Activated naive CD4-positive, alpha-beta T cell treated with Interleukin-2 at 50 U/mL for 16 hours (primary cell): ENCODE measurements at places on chromosomes 16 and 17.

DNA sequence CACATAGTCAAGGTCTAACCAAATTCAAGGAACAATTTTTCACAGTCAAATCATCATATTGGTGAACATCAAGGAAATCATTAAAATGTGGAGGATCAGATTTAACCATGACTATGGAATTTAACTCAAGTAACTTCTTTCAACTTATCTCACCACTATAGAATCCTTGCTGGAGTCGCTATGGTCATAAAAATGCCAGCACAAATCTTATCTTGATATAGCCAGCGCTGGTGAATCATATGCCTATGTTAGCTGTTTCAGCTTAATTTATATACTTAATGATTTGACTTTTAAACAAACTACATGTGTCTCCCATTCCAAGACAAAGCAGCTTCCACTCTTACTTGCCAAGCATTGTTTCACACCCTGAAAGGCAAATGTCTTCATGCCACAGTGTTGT is 416.4 kb downstream of the CDH11 start:
- DNase-seq, result no peak

GRCh38 chr16:69917739-69918138 is 33.4 kb upstream of the CLEC18A start:
- DNase-seq, result no peak

GRCh38 chr17:51376739-51377138 is 116.4 kb downstream of the UTP18 start:
- no peak for DNase-seq

DNA sequence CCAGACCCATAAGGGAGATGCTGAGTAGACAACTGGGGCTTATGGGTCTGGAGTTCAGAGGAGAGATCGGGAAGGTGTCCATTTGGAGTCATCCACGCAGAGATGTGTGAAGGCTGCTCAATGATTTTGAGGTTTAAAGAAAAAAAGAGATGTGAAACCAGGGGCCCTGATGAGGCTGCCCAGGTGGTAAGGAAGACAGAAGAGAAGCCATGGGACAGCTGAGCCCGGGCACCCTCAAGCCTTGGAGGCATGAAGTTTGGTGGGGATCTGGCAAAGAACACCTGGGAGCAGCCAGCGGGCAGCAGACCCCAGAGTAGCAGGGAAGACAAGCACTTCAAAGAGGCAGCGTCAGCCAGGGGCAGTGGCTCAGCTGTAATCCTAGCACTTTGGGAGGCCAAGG is 20.8 kb upstream of the MYO15B start:
- no peak for DNase-seq

GRCh38 chr17:71330099-71330375 is 790.8 kb upstream of the SOX9 start:
- no peak for DNase-seq

- DNase-seq, result no peak
Observed at GRCh38 chr16:6081320-6081976, 983.9 kb upstream of the EEF2KMT start.

DNA sequence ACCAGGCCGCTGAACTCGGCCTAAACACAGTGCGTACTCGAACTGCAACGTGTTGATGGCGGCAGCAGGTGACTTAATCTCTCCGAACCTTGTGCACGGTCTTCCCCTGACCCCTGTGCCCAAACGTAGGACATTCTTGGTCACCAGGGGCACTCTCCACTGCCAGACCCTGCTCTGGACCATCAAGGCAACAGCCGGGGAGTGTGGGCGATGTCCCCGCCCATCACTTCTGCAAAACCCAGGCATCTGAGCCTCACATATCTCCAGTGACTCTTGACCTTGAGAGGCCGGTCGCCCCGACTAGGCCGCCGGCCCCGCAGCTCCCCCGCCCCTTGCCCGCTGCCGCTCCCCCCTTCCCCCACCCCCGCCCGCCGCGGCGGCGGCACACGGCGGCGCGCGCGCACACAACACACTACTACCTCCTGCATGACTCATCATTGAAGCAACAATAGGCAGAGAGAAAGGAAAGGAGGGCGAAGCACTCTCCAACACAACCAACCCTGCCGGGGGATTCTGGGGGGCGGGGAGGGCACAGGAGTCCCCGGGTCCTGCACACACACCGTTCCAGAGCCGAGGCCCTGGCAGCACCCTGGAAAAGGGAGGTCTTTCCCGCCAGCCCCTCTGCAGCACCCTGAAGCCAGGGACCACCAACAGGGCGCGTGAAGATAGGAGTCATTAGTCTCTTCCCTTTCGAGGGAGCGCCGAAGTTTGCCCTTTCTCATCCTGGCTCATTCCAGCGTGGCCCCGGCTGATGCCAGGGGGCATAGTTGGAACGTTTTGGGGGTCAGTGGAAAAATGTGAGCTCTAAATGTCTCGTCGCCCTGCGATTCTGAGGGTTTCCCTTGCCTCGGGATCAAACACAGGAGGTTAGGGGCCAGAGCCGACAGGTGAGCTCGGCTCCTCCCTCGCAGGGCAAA is 1.9 kb downstream of the MNT start:
- DNase-seq, result peak; percentile 63
